ENCODE measurements at places on chromosomes 2 and 18.

DNA sequence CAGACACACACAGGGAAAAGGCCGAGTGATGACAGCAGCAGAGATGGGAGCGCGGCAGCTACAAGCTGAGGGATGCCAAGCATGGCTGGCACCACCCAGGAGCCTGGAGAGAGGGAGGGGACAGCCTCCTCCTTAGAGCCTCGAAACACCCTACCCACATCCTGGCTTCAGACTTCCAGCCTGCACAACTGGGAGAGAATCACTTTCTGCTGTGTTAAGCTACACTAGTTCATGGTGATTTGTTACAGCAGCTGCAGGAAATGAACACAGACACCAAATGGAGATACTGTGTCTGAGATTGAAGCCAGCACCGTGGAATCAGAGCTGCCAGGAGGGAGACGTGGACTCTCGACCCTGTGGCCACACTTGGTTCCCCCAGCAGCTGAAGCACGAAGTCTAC is 27.5 kb upstream of the FOSL2 start:
- H3K36me3 ChIP-seq, result no peaks in the 10 kb centered on the region
- H3K27ac ChIP-seq, result peak overlapping the region; percentile 43
- H3K27me3 ChIP-seq, result no peaks in the 10 kb centered on the region
- peaks cover 11% of the 10 kb centered on the region for H3K4me1 ChIP-seq
- H3K4me3 ChIP-seq, result no peak overlapping the region

GRCh38 chr2:135829378-135830135 is 7.4 kb downstream of the LCT start:
- H3K27ac ChIP-seq, result no peak overlapping the region
- H3K36me3 ChIP-seq, result no peaks in the 10 kb centered on the region
- no peak overlapping the region for H3K4me3 ChIP-seq
- DNase-seq, result no peak
- H3K4me1 ChIP-seq, result no peaks in the 10 kb centered on the region
- H3K27me3 ChIP-seq, result no peaks in the 10 kb centered on the region

DNA sequence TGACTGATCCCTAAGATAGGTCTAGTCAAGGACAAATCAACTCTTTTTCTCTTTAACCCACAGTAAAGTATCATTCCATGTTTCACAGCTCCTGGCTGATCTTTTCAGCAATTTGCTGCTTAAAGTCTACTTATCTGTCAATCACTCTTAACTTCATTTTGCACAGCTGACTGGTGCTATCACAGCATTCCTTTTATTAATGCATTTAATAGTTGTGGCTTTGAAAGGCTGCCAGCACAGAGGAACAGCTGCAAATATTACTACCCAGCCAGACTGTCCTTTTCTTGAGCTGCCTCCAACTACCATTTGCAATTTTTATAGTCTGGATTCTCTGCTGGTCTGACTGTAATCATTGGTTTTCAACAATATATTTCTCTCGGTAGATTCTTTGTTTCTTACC is 303.5 kb downstream of the STK39 start:
- H3K36me3 ChIP-seq, result no peaks in the 10 kb centered on the region
- no peak for DNase-seq
- H3K27me3 ChIP-seq, result no peaks in the 10 kb centered on the region
- no peak overlapping the region for H3K4me3 ChIP-seq
- peaks cover 10% of the 10 kb centered on the region for H3K4me1 ChIP-seq

- H3K27me3 ChIP-seq, result no peaks in the 10 kb centered on the region
- no peaks in the 10 kb centered on the region for H3K36me3 ChIP-seq
These were observed 513 bp downstream of the TRIP12 start for GRCh38 chr2:229921101-229921891.

DNA sequence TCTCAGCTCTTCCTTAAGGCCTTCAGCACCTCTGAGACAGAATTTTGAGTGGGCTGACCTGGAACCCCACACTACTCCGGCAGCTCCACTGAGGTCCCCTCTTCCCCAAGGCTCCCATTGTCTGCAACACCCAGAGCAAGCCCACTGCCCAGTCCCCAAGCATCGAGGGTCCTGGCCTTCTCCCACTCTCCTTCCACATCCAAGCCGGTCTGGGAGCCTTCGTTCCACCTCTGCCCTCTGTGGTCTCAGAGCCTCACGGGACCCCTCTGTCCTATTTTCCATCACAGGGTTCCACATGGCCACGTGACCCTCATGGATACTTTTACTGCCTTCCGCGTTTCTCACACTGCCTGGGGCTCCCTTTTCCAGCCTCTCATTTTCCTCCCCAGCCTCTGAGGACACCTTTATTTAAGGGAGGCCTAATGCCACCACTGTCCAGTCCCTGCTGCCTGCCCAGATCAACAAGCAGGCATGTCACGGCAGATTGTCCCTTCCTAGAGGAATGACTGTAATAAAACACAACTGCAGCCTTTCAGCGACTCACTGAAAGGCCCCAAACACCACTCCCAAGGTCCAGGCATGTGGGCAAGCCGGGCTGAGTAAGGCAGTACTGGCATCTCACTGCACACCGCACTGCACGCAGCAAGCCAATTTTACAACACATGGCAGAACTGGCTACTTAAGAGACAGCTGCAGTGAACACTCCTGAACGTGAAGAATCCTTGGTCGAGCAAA is 7.9 kb upstream of the SALL3 start:
- H3K4me1 ChIP-seq, result peaks cover 5% of the 10 kb centered on the region
- H3K4me3 ChIP-seq, result no peak overlapping the region
- peaks cover 57% of the 10 kb centered on the region for H3K27me3 ChIP-seq
- no peak overlapping the region for H3K27ac ChIP-seq
- H3K36me3 ChIP-seq, result no peaks in the 10 kb centered on the region
- DNase-seq, result no peak

DNA sequence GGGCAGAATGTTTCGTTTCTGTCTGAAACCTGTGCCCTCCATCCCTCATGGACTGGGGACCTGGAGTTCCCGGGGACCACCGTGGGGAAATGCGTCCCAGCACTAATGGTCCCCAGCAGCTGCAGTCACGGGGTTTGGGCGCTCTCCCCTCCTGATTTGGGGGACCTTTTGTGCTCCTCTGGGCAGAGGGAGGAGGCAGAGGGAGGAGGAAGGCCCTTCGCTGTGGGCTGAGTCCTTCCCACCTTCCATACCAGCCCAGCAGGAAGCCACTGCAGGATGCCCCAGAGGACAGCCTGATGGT is 3.2 kb downstream of the GPR35 start:
- no peaks in the 10 kb centered on the region for H3K36me3 ChIP-seq
- no peaks in the 10 kb centered on the region for H3K4me1 ChIP-seq
- no peaks in the 10 kb centered on the region for H3K27me3 ChIP-seq
- no peak for DNase-seq

DNA sequence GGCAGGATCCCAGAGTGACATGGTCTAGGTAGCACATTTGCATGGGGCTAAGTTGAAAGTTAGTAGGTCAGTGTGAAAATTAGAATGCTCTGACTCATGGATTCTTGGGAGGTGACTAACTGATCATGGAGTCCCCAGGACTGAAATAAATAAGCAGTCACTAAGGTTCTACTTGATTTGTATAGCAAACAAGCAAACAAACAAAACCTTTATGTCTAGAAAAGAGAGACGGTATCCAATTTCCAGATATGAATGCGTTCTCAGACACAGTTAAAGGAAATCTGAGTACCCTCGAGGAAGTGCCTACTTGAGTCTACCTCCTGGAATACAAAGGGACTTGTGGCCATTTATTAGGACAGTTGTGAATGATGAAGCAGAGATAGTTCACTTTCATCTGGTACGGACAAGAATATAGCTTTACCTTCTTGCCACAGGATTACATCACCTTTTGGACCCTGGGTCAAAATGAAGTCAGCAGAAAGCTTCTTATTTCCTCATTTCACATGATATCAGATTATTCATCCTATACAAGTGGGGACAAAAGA is 54.3 kb upstream of the AGPS start:
- H3K4me1 ChIP-seq, result peaks cover 7% of the 10 kb centered on the region
- H3K36me3 ChIP-seq, result no peaks in the 10 kb centered on the region
- no peak overlapping the region for H3K4me3 ChIP-seq
- DNase-seq, result no peak

- H3K36me3 ChIP-seq, result peaks cover 7% of the 10 kb centered on the region
- no peak for DNase-seq
- no peaks in the 10 kb centered on the region for H3K27me3 ChIP-seq
These were observed 6.8 kb downstream of the PPP1CB start for GRCh38 chr2:28758459-28758858.

DNA sequence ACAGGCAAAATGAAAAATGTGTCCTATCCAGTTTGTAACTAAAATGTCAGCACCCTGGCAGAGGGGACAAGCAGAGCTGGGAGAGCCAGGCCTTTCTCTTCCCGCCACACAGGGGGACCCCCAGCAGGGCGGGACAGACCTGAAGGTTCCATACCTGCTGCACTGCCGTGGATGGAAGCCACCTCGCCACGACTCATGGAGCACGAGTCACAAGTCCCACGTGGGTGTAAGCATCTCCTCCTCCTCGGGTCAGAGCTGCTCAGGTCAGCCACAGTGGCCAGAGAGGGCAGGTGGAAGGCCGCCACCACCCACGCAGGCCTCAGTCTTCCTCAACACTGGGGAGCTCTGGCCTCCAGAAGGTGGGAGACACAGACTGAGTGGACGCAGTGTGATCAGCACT is 21.0 kb downstream of the C1QL2 start:
- no peaks in the 10 kb centered on the region for H3K4me1 ChIP-seq
- no peak for DNase-seq
- no peaks in the 10 kb centered on the region for H3K36me3 ChIP-seq
- H3K27me3 ChIP-seq, result peaks cover 2% of the 10 kb centered on the region

DNA sequence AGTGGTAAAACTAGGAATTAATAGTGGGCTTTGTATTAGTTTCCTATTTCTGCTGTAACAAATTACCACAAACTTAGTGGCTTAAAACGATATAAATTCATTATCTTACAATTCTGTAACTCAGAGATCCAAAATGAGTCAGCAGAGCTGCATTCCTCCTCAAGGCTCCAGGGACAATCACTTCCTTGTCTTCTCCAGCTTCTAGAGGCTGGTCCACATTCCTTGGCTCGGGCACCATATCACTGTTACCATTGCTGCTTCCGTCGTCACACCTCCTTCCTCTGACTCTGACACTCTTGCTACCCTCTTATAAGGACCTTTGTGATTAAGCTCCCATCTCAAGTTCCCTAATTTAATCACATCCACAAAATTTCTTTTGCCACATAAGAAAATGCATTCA is 567.8 kb upstream of the KLHL29 start:
- no peaks in the 10 kb centered on the region for H3K27me3 ChIP-seq
- no peak overlapping the region for H3K27ac ChIP-seq
- H3K4me3 ChIP-seq, result no peak overlapping the region
- H3K4me1 ChIP-seq, result no peaks in the 10 kb centered on the region
- H3K36me3 ChIP-seq, result no peaks in the 10 kb centered on the region

DNA sequence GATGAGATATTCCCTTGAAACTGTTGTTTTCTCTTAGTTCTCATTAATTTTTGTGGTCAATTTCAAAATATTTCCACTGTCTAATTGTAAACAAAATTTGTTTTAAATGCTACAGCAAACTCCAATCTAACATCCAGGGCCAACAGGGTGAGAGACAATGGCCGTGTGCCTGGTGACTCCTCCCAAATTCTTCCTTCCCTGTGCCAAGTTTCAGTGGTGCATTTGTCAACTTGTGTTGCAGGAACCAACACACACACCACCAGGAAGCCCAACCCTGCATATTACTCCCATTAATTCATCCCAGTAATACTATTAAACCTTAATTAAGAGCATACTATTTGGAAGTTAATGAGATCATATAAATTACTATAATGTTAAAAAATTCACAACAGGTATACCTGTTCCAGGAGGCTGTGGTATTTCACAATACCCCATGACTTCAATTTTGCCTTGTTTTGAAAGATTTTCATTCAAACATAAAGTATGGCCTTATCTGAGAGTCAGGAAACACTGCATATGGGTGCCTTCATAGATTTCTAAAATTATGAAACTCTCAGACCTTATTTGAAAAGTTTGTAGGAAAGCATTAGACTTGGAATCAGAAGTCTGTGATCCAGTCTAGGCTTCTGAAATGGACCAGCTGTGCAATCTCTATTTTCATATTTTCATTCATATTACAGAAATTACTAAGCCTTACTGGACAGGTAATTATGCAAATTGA is 1.1 kb downstream of the SERPINB2 start:
- DNase-seq, result no peak
- H3K4me3 ChIP-seq, result no peak overlapping the region
- H3K4me1 ChIP-seq, result no peaks in the 10 kb centered on the region
- no peak overlapping the region for H3K27ac ChIP-seq
- H3K27me3 ChIP-seq, result no peaks in the 10 kb centered on the region

DNA sequence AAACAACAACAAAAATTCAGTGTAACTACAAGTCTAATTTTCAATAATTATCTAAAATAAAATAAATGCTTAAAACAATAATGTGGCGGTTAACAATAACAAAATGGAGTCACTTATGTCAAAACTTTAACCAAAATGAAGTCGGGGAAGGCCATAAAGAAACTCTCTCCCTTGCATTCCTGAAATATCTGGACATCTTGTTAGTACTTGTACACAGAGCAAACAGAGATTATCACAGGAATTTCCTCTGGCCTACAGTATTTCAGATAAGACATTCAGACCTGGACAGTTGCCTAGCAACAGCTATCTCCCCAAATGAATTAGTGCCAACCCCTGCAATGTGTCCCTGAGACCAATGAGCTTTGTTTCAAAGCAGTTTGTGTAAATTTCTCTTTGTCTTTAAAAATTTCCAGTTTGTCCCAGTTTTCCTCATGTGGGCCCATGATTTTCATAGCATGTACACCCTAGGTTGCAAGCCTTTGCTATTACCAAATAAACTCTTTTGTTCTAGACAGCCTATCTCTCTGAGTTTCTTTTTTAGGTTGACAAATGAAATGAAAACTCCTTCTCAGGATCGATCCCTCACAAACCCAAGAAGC is 68.6 kb downstream of the EXOC6B start:
- DNase-seq, result no peak
- H3K4me3 ChIP-seq, result no peak overlapping the region
- H3K27ac ChIP-seq, result no peak overlapping the region
- H3K4me1 ChIP-seq, result peaks cover 7% of the 10 kb centered on the region

DNA sequence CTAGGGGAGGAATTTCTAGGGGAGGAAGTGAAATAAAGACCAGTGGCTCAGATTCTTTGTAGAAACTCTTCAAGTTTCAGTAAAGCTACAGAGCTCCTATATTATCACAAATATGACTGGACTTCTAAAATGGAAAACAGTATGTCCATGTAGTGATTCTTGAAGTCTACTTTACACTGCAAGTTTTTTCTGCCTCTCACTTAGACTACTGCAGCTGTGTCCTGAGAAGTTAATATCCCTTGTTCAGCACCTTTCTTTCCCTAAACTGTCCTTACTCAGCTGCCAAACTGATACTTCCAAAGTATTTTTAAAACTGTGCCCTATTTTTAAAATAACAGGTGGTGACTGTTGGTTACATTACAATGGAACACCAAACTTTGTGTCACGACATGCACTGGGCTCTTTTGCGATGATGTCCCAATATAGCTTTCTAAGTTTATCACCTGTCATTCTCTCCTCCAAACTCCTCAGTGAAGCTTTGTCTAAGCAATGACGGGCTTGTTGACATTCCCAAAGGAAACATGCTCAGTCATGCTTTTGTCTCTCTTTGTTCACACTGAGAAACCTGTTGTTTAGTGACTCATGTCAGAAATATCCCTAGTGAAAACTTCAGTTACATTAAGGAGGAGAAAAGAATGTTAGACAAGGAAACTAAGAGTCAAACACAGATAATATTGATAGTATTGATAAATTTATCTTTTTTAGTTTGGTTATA is 341.1 kb downstream of the ARL6IP6 start:
- no peak overlapping the region for H3K27ac ChIP-seq
- H3K4me1 ChIP-seq, result no peaks in the 10 kb centered on the region
- no peak for DNase-seq

All from gastrocnemius medialis (tissue), 4 donors.